Smooth muscle cell of bladder (primary cell): ENCODE measurements at places on chromosomes 16 and 17. TPM values are rescaled to one million over a fixed set of nuclear protein-coding genes. Genes with fewer than 3 reads are reported as not detected.

TLCD2 gene
- total RNA-seq, result 4.4 and 5.0 TPM in 2 replicates

ASPA gene
- total RNA-seq, result 3.6 and 7.6 TPM in 2 replicates

UTS2R gene
- not detected in 2 replicates for total RNA-seq

CTU2 gene
- 14.6 and 21.0 TPM in 2 replicates for total RNA-seq

ATP1B2 gene
- not detected in 2 replicates for total RNA-seq

CHRNE gene
- total RNA-seq, result 0.14 and 1.4 TPM in 2 replicates
